ENCODE measurements at places on chromosomes 5 and 9. TPM values are rescaled to one million over a fixed set of nuclear protein-coding genes. Genes with fewer than 3 reads are reported as not detected.

FANCG gene
- 94.8 TPM for total RNA-seq

GDA gene
- not detected for total RNA-seq

UBE2QL1 gene
- total RNA-seq: 0.19 TPM

CDC20B gene
- 0.10 TPM for total RNA-seq

PCDHGB6 gene
- total RNA-seq: 0.09 TPM

TLX3 gene
- not detected for total RNA-seq

CTNNA1 gene
- 73.0 TPM for total RNA-seq

PCDHAC1 gene
- not detected for total RNA-seq

ECM2 gene
- total RNA-seq: not detected
